ENCODE measurements at places on chromosomes 11 and 22.

DNA sequence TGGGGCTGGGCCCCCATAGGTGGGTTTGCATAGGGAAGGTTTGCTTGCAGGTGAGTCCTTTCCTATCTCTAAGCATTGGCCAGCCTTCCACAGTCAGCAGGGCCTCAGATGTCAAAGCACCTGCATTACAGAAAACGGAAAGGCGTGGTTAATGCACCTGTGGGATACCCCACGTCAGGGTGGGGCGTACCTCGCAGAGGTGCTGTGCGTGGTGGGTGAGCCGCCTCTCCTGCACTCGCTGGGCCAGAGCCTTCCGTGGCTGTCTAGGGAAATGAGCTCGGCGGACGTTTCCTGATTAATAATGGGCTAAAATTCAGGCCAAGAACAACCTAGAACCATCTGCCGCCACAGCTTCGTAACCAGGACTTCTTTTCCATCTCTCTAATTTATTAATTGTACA lies 32.3 kb downstream of the ST14 start:
- DNase-seq, result no peak

DNA sequence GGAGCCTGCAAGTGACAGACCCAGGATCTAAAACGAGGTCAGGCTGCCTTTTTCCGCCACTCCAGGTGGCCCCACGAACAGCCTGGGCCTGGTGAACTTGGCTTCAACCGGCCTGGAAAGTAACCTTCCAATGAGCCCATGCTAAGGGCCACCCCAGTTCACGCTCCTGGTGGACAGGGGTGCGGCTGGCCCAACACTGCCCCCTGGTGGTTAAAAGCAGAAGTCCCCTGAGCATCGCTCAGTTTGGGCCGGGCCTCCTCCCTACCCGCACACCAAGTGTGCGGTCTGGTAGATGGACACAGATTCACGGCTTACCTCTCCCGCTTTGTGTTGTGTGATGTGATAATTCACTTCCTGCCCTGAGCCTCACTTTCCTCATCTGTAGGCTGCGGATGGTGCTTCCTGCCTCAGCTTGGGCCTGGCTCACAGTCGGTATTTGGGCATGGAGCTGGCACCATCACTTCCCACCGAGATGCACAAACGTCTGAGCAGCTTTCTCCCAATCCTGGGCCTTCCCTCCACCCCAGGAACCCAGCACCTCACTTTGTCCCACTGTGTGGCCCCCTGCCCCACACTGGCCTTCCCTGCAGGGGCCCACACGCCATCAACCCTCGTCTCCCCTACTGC lies 13.7 kb upstream of the SEC14L3 start:
- DNase-seq, result peak; percentile 64

- DNase-seq, result peak; percentile 86
These were observed 48.9 kb downstream of the RTL6 start for GRCh38 chr22:44449061-44449682.

DNA sequence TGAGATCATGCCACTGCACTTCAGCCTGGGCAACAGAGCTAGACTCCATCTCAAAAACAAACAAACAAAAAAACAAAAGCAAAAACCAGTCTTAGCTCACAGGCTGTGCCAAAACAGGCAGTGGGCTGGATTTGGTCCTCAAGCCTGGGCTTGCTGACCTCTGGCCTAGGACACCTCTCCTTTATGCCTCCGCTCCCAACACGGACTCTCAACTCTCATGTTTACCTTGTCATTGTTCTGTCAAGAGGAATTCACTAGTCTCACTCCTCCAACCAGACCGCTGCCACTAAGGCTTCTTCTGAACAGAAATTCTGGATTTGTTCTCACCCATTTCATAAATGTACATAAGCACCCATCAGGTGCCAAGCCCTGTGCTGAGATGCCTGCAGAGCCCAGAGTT lies 42.6 kb downstream of the FAM83F start:
- DNase-seq, result no peak

DNA sequence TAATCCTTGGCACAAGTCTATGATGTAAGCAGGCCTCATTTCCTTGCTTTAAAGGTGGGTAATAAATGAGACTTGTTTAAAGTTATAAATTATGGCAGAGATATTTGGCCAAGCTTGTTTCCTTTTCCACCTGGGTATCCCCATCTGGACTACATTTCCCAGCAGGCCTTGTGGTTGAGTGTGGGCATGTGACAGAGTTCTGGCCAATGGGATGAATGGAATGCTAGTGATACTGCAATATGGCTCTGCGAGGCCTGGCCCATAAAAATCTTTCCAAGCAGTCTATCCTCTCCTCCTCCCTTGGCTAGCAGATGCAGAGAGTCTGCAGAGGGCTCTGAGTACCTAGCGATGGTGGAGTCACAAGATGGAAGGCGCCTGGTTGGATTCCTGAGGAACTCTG lies 102.5 kb downstream of the TIMP3 start:
- peak; percentile 59 for DNase-seq

- no peak for DNase-seq
These were observed 29.1 kb upstream of the TECTA start for GRCh38 chr11:121071846-121072450.

DNA sequence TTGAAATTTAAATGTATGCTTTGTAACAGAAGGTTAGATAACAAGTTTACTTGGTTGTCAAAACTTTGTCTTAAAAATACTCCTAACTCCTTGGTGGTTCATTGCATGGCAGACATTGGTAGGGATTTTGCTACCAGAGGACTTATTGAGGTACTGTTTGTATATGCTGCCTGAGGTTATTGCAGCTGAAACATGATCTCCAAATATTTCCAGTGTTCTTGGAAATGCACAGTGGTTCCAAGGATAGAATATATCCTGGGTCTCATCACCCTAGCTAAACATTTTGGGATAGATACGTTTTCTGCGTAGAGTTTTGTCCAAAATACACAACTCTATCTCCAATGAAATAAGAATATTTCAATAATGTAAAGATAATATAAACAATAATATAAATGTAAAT lies 109.2 kb downstream of the RAB38 start:
- no peak for DNase-seq

GRCh38 chr11:128473636-128474035 lies 113.7 kb downstream of the ETS1 start:
- DNase-seq, result no peak

DNA sequence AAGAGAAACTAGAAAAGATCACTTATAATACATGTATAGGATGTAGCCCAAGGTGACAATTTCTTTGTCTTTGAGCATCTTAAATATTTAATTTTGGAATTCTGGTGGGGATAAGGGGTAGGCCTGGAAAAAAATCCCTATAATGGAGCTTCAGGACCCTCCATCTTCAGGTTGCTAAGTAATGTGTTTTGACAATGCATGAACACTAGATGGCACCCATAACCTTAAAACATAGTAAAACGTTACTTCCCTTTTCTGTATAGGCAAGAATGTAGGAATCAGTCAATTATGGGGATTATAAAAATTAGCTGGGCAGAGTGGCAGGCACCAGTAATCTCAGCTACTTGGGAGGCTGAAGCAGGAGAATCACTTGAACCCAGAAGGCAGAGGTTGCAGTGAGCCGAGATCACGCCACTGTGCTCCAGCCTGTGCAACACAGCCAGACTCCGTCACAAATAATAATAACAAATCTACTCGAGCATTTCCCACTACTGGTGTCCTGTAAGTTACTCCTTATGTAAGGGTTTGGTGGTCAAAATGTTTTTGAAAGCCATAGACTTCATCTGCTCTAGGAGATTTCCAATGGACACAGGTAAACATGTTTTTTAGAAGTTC lies 541.9 kb upstream of the CCDC90B start:
- DNase-seq, result peak; percentile 62

GRCh38 chr22:23815541-23816155 lies 23.2 kb downstream of the DERL3 start:
- DNase-seq, result no peak

- no peak for DNase-seq
These were observed 8.5 kb upstream of the ARFGAP3 start for GRCh38 chr22:42865536-42865935.

DNA sequence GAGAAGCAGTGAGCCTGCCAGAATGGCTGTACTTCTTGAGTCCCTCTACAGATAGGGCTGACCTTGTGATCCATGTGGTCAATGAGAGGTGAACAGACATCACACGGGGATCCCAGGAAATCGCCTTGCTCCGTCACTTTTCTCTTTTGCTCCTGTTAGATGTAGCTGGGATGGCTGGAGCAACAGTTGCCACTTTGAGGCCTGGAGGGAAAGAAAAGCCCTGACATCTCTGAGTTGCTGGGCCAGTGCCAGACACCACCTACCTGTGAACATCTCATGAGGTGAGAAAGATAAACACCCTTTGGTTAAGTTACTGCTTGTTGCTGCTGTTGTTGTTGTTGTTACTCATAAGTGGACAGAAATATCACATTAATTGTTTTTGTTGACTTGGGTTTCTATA lies 840.3 kb downstream of the TBC1D22A start:
- DNase-seq, result no peak

DNA sequence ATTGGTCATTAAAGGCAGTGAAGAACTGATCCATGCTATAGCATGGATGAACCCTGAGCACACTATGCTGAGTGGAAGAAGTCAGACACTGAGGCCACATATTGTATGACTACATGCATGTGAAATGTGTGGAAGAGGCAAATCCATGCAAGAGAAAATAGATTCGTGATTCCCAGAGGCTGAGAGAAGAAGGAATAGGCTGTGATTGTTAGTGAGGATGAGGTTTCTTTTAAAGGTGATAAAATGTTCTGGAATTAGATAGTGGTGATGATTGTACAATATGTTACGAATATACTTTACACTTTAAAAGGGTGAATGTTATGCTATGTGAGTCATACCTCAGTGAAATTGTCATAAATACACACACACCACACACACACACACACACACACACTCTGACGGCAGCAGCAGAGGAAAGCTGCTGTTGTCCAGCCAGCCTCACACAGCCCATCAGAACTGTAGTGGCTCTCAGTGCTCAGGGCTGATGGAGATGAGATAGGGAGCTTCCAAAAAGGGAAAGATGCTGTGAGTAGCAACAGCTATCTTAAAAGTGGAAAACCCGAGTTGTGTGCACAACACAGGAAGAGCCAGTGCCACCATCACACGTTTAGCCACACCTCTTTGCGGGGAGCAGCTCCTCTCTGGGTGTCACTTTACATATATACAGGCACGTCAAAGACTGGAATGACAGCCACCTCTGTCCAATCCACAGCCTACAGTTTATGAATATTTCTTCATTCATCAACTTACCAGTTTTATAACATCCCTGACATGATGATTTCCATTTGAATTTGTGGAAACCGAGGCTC lies 153.0 kb downstream of the SPATA19 start:
- DNase-seq, result no peak

GRCh38 chr22:47797342-47797945 lies 1035.0 kb downstream of the TBC1D22A start:
- DNase-seq, result no peak

GRCh38 chr22:44571566-44572413 lies 73.8 kb upstream of the RTL6 start:
- no peak for DNase-seq

- no peak for DNase-seq
These were observed 46.1 kb downstream of the NELL1 start for GRCh38 chr11:20715464-20715863.

DNA sequence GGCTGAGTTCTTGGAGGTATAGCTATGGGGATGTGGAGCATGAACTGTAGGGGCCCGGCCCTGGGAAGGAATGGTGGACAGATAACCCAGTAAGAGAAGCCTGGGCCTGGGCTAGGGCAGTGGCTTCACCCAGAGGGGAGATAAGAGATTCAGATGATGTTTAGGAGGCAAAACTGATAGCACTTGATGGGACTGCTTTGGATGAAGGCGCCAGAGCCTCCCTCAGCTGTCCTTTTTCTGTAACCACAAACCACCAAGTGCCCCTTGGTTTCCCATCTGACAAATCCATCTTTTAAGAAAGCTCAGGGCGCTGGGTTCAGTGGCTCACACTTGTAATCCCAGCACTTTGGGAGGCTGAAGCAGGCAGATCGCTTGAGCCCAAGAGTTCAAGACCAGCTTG lies 23.4 kb downstream of the RELT start:
- DNase-seq, result no peak

DNA sequence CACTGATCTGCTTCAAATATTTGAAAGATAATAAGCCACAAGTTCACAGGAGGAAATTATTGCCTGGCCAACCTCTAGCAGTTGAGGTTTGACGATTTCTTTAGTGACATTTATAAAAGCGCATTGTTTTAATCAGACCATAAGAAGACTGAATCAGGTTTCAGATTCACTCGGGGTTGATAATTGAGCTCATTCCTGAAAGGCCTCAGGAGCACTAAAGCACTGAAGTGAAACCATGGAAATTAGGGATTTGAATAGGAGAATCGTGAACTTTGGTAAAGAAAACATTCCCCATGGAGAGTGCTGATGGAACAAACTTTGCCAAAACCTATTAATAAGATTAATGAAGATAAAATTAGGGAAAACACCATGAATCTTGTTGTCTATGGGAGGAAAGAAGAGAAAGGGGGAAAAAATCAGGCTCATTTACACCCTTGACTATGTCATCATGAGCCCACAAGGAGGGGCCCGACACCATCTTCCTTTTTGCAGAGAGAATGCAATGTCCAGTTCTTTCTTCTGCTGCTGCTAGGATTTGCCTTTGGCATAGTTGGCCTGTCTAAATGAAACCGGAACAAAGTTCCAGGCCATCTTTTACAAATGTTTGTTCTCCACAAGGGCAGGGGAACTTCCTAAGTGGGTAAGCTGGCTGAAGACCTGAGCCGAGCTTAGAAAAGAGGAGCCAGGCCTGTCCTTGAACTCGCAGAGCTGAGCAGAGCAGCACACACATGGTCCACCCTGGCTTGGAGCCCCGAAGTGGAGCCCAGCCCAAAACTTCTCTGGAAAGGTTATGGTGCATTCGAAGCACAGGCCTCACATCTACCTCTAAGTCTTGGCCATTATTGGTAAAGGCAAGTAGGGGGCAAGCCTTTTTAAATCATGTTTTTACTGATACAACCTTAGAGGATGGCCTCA lies 56.1 kb upstream of the EIF3M start:
- DNase-seq, result no peak

DNA sequence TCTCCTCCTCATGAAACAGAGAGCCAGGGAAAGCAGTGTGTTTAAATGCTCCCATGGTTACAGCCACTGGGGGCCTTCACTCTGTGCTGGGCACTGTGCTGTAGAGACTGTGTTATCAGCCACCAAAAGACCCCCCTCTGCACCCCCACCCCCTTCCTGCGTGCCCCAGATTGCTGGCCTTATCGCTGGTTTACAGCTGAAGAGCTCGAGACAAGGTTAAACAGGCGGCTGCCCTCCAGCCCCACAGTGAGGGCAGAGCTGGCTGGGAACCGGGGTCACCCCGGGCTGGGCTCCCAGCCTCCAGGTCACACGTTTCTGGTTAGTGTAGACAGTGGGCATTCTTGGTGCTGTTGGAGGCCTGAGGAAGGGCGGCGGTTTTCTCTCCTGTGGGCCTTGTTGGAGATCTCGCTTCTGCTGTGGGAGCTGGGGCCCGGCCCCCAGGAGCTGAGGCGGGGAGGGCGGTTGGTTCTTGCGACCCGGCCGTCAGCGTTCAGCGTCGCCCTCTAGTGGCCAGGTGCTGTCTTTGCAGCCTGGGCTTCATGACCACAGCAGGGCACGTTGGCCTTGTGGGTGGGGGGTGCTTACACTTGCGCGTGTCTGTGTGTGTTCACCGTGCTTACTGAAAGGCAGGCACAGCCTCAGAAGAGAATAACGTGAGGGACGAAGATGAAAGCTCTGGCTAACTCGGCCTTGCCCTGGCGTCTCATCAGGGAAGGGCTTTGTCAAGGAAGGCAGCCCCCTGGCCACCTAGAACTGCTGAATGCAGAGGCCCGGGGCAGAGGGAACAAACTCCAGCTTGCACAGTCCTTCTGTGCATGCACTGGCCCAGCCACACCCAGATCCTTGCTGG lies 40.8 kb downstream of the TBC1D22A start:
- peak; percentile 38 for DNase-seq

GRCh38 chr11:1748636-1749394 lies 1.6 kb downstream of the IFITM10 start:
- DNase-seq, result no peak

- peak; percentile 43 for DNase-seq
These were observed 30.7 kb downstream of the BUD13 start for GRCh38 chr11:116742104-116742503.

Data from fibroblast of pulmonary artery (primary cell).